ENCODE measurements at places on chromosomes 5 and 9.

GRCh38 chr5:127428748-127429147 lies 88.7 kb upstream of the PRRC1 start:
- H3K27me3 ChIP-seq = no peaks in the 10 kb centered on the region
- no peak for DNase-seq
- no peaks in the 10 kb centered on the region for H3K36me3 ChIP-seq
- H3K4me3 ChIP-seq = no peak overlapping the region
- H3K4me1 ChIP-seq = no peaks in the 10 kb centered on the region
- no peak overlapping the region for H3K27ac ChIP-seq

DNA sequence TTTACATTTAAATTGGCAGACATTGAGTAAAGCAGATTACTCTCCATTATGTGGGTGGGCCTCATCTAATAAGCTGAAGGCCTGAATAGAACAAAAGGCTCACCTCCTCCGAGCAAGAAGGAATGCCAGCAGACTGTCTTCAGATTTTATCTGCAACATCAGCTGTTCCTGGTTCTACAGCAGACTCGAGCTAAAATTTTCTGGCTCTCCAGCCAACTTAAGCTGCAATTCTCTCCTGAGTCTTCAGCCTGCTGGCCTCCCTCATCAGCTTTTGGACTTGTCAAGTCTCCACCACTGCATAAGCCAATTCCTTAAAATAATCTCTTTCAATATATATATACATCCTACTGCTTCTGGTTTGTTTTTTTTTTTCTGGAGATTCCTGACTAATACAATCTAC lies 12.5 kb downstream of the TRPM3 start:
- no peak for DNase-seq
- no peak overlapping the region for H3K4me3 ChIP-seq
- no peak overlapping the region for H3K27ac ChIP-seq
- H3K4me1 ChIP-seq = no peaks in the 10 kb centered on the region

DNA sequence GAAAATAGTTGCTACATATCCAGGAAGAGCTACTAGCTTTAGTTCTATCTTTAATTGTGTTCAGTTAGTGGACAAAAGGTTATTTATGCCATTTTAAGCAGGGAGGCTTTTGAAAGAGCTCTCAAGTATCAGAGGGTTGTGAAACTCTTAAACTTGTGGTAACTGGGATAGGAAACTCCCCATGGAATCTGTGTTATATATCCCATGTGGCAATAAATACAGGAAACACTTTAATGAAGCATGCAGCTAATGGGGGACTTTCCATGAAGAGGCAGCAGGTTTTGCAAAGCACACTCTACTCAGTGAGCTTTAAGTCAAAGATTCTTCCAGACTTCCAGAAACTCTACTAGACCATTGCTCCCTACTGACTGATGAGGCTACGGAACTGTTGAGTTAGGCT lies 805.0 kb upstream of the C9orf72 start:
- no peak overlapping the region for H3K27ac ChIP-seq
- no peaks in the 10 kb centered on the region for H3K27me3 ChIP-seq
- DNase-seq = no peak
- H3K36me3 ChIP-seq = no peaks in the 10 kb centered on the region

DNA sequence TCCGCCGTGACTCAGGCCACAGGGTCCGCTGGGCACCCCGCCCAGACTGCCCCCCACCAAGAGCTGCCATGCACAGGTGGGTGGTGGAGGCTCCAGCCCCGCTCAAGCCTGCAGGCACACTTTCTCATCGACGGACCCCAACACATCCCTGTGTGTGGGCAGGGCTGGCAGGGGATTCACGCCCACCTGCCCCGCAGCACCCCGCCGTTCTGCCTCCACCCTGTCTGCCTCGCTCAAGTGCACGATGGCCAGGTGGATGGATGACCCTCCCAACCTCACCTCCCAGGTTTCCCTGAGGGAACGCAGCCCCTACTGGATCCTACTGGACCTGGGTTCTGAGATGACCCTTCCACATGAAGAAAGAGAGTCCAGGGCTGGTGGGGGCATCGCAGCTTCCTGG lies 26.1 kb upstream of the FCN1 start:
- H3K27me3 ChIP-seq = no peaks in the 10 kb centered on the region
- peak overlapping the region; percentile 58 for H3K27ac ChIP-seq
- no peak for DNase-seq
- no peak overlapping the region for H3K4me3 ChIP-seq

- DNase-seq = no peak
- no peak overlapping the region for H3K27ac ChIP-seq
- H3K4me1 ChIP-seq = no peaks in the 10 kb centered on the region
- no peaks in the 10 kb centered on the region for H3K36me3 ChIP-seq
Observed at GRCh38 chr9:71263451-71263850, 142.0 kb upstream of the TRPM3 start.

DNA sequence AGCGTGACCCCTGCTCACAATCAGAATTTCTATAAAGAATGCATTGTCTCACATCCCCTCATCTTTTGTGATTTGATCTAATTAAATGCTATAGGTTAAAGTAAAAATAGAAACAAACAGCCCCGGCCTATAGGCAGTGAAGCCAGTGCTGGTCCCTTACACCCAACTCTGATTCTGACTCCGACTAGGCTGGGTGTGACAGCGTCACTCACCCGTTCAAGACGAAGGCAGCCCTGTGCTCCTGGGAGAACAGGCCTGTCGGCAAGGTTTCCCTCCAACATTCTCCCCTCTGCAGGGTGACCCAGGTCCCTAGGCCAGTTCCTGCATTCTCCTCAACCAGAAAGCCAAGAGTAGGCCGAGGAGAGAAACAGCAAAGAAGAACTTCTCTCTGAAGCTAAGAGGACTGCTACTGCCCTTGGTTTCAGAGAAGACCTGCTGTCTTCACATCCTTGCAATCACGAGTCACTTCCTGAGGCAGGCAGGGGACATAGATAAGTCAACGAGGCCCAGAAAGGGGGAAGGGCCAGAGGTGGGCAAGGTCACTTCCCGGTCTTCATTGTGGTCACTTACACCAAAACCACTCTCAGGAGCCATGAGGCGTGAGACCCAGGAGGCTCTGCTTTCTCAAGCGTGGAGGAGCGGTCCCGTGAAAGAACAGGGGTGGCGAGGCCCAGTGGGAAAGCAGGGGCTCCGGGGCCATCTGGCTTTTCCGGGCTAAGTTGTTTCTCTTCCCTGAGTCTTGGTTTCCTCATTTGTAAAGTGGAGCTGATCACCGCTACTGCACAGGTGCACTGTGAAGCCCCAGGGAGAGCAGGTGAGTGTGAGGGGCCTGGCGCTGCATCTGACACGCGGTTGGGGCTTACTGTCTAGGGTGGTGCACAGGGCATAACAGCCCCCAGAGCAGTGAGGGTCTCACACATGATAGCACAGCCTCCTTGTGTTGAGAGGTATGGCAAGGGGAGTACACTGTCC lies 200.8 kb downstream of the CRB2 start:
- H3K27ac ChIP-seq = no peak overlapping the region
- no peaks in the 10 kb centered on the region for H3K4me1 ChIP-seq
- H3K27me3 ChIP-seq = no peaks in the 10 kb centered on the region

DNA sequence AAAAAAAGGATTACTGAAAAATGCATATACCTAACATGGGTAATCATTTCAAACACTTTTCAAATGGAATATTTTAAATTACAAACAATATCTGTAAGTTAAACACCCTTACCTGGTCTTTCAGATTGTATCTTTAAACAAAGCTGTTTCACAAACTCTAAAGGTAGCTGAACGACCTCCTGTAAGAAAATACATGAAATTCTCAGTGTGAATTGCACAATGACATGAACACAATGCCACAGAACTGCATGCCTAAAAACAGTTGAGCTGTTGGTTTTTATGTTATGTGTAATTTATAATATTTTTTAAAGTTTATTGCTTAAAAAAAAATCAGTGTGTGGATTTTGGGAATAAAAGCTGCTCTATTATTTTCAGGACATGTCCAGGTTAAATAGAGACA lies 17.5 kb downstream of the IPPK start:
- no peaks in the 10 kb centered on the region for H3K36me3 ChIP-seq
- no peaks in the 10 kb centered on the region for H3K27me3 ChIP-seq
- DNase-seq = no peak
- H3K4me3 ChIP-seq = no peak overlapping the region
- no peaks in the 10 kb centered on the region for H3K4me1 ChIP-seq

DNA sequence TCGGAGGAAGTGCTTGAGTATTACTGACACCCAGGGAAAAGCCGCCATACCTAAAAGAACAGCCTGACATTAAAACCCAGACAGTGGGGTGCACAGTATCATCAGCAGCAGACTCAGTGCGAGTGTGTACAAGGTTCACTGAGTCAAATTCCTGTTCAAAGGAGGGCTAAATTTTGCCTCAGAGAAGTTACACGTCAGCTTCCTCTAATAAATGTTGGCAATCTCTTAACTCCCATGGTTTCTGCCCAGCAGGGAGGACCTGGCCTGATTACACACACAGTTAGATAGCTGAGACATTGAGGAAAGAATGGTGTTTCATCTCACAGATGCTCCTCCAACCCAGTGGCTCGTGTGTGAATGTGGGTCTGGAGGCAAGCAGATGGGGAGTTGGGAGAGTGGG lies 38.2 kb downstream of the NIPSNAP3B start:
- DNase-seq = no peak
- no peak overlapping the region for H3K4me3 ChIP-seq
- H3K4me1 ChIP-seq = no peaks in the 10 kb centered on the region
- H3K27ac ChIP-seq = no peak overlapping the region
- no peaks in the 10 kb centered on the region for H3K36me3 ChIP-seq

DNA sequence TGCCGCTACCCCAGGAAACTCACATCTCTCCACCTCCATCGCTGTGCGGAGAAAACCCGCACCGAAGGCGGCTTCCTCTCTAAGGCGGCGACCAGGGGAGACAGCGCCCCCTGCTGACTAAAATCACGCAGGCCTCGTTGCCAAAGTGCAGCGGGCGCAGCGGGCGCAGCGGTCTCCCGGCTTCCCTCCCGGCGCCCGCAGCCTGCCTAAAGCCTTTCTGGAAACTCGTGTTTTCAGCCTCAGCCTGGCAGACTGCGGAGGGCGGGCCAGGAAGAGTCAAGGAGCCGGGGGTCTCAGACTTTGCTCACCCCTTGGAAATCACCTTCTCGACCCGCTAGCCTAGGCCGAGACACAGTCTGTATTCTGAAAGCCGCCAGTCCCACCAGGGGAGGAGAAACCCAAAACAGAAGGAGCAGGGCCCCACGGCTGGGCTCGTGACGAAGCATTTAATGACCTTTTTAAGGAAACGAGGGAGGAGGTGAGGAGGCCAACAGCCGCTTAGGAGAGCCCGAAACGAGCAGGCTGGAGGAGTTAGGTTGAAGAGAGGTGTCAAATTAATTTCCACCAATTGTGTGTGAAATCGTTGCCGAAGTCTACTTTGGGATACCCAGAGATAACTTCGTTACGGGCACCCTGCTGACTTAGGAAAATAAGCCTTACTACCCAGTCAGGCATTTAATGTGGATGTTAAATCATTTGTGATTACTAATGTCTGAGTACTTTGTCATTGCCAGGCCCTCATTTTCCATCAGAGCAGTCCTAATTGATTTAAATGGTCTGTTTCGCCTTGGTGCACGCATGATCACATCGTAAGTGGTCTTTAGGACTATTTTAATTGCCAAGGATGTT lies 7.3 kb upstream of the FOXB2 start:
- H3K36me3 ChIP-seq = no peaks in the 10 kb centered on the region
- no peak overlapping the region for H3K4me3 ChIP-seq
- no peaks in the 10 kb centered on the region for H3K4me1 ChIP-seq
- no peak overlapping the region for H3K27ac ChIP-seq
- peaks cover 77% of the 10 kb centered on the region for H3K27me3 ChIP-seq

DNA sequence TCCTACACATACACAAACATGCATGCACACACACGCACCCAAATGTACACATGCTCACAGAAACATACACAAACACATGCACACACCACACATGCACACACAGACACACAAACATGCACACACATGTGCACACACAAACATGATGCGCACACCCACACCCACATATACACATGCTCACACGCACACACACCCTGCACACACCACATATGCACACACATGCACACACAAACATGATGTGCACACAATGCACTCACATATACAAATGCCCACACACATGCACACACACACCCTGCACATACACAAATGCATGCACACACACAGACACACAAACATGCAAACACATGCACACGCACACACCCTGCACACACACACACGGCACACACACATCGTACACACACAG lies 7.3 kb upstream of the IER5L start:
- no peak for DNase-seq
- no peak overlapping the region for H3K4me3 ChIP-seq
- H3K27ac ChIP-seq = no peak overlapping the region
- no peaks in the 10 kb centered on the region for H3K4me1 ChIP-seq

DNA sequence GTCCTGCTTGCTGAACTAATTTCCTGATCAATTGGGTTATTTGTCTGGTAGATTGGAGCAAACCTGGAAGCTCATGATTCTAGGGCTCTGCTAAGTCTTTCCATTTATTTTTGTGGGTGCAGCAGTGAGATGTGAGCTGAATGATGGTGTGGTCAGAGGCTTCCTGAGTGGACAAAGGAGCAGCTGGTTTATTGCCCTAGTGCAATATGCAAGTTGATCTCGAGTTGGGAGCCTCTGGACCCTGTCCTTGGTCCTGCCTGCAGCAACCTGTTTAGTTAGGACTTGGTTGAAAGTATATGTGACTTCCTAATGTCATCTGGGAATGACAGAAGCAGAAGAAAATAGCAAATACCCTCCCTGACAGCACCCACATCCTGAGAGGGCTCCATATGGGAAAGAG lies 4.2 kb upstream of the UNC5A start:
- no peaks in the 10 kb centered on the region for H3K27me3 ChIP-seq
- H3K4me3 ChIP-seq = no peak overlapping the region
- H3K4me1 ChIP-seq = no peaks in the 10 kb centered on the region
- DNase-seq = no peak
- H3K27ac ChIP-seq = no peak overlapping the region

DNA sequence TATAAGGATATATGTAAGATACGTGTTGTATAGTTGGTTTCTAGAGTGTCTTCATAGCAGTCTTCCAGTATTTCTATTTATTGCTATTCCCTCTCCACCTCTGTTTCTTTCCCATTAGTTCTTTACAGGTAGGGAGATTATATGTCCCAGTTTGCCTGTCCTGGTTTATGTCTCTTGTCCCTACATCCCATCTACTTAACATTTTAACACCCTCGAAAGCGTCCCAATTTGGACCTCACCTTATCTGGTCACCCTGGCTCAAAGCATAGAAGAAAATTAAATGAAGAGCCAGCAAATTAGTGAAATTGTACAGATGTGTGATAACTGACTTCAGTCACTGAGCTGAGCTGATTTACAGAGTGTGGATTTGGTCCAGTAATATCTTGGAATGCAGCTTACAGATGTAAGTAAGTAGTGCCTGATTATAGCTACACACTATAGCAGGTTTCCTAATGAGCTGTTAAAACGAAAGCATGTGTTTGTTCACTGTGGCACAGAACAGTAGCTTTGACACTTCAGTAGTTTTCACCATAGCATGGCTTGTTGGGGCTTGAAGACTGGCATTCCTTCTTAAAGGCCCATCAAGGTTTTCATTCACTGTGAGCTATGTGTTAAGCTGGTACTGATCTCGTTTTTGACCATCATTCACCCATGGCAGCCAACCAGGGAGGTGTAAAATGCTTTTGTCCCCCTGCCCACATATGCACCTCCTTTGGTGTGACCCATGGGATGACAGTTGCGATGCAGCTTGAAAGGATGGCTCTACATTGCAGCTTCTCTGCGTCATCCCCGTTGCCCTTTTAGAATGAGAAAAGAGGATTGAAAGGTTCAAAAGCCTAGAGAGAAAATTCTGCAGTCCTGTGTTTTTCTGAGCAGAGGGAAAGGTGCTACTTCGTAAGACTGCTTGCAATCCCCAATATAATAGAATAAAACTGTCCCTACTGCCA lies 192.1 kb upstream of the DMRT1 start:
- no peaks in the 10 kb centered on the region for H3K4me1 ChIP-seq
- DNase-seq = no peak
- H3K36me3 ChIP-seq = no peaks in the 10 kb centered on the region
- H3K27ac ChIP-seq = peak overlapping the region; percentile 21
- H3K4me3 ChIP-seq = no peak overlapping the region
- H3K27me3 ChIP-seq = no peaks in the 10 kb centered on the region
